Activated gamma-delta T cell treated with anti-CD3 and anti-CD28 coated beads, Interleukin-2, amount 50 U/mL, for 16 hours (primary cell): ENCODE measurements at places on chromosomes 2 and 18.

- DNase-seq = no peak
Observed at GRCh38 chr2:29192526-29192925, 77.3 kb downstream of the CLIP4 start.

DNA sequence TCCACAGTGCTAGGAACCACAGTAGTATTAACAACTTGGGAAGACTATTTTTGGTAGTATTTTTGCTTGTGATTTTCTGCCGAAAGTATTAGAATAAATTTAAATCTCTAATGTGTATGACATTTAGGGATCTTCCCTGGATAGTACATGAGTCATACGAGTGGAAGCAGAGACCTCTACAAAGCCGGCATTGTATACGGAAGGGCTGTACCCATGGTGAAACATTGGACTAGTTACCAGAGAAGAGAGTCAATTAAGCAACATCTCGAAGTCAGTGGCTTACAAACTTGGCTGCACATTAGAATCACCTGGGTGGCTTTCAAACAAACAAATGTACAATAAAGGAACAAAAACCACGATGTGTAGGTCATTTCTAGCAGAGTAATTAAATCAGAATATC lies 1131.7 kb upstream of the LRRTM1 start:
- DNase-seq = no peak

GRCh38 chr2:207156451-207157161 lies 9.1 kb downstream of the KLF7 start:
- DNase-seq = no peak

GRCh38 chr2:46431481-46432235 lies 47.7 kb upstream of the TMEM247 start:
- no peak for DNase-seq

DNA sequence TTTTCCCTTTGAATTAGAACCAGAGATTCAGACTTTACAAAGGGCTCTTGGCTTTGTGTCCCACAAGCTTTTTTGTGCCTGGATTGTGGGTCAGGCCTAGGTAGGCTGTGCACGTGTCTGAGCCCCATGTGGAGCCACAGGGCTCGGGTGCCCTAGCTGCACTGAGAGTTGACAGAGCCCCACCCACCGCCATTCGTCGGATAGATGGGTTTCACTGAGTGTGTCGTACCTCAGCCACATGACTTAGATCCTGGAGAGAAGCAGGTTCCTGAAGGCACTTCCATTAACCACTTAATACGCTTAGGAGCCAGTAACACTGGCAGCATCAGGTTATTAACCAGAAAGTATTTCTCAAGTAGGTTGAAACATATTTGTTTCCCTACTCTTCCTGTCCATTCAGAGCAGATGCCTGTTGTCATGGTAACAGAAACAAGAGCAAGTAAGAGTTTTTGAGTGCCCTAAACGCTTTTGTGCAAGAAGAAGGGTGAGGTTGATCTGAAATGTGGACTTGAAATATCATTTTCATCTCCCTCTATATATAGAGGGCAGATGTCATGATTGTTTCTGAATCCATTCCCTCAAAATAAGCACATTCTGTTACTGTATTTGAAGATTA lies 30.0 kb downstream of the ADCYAP1 start:
- no peak for DNase-seq

DNA sequence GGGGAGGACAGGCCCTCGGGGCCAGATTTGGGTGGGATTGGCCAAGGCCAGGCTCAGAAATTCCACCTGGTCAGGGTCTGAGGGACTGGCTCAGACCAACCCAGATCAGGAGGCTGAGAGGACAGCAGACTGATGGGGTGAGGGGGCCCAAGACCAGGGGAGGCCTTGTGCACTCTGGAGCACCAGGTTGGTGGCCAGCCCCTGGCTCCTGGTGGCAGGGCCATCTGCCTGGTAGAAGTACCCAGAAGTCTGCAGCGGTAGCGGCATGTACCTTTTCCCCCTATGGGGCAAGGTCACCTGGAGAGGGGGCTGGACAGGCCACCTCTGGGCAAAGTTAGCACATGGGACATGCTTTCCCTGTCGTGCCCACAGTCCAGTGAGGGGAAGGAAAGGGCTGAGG lies 21.2 kb upstream of the ODC1 start:
- no peak for DNase-seq

DNA sequence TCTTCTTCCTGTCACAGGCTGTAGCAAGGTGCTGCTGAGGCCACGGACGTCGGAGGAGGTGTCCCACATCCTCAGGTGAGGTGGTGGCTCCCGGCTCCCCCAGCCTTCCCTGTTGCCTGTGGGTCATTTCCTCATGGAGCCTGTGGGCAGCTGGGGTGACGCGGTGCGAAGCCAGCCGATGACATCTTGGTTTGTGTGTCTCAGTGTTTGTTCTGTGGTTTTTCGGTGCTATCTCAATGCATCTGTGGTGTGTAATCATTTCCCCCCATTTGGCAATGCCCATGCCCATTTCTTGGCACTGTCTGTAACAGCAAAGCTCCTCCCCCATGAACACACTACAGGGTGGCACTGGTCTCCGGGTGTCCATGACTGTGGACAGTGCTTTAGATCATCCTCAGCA lies 6.6 kb downstream of the D2HGDH start:
- peak; percentile 17 for DNase-seq

- no peak for DNase-seq
Observed at GRCh38 chr2:11774600-11774999, 28.2 kb downstream of the LPIN1 start.

DNA sequence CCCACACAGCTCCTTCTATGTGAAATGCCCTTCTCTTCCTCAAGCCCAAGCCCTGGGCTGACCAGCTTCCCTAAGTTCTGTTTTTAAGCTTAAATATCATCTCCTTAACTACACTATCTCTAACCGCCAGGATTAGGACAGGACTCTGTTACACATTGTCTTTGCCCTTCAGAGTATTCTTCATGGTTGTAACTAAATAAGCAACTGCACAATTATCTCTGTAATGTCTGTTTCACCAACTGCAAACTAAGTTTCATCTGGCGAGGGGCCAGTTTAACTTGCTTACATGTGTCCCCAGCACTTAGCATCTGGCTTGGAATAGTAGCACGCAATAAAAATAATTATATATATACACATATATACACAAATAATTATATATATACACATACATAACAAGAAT lies 1.1 kb upstream of the ERMN start:
- no peak for DNase-seq

- no peak for DNase-seq
Observed at GRCh38 chr2:112182581-112183034, 44.4 kb downstream of the FBLN7 start.

DNA sequence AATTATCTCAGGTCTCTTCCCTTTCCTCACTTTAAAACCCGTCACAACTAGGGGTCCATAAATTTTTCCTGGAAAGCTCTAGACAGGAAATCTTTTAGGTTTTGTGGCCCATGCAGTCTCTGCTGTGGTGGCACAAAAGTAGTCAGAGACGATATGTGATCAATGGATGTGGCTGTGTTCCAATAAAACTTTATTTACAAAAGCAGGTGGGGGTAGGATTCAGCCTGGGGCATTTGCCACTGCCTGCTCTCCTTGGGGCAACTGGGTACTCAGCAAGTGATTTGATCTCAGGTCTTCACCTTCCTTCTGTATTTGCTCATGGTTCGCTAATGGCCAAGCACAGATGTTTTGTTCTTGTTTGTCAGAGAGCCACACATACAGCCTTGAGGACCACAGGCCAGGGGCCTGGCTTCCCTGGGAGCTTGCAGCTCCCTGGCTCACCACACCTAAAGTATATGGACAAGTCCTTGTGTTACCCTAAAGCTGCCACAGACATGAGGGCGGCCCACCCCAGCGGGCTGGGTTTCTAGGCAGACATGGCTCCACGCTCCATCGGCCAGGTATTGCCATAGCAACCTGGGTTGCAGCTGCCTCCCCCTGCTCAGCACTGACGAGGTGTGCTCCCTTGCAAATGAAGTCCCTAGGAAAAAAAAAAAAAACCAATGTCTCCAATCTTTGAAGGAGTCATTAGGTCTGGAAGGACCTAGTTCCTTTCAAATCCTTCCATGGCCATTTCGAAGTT lies 89.7 kb upstream of the YWHAQ start:
- no peak for DNase-seq

DNA sequence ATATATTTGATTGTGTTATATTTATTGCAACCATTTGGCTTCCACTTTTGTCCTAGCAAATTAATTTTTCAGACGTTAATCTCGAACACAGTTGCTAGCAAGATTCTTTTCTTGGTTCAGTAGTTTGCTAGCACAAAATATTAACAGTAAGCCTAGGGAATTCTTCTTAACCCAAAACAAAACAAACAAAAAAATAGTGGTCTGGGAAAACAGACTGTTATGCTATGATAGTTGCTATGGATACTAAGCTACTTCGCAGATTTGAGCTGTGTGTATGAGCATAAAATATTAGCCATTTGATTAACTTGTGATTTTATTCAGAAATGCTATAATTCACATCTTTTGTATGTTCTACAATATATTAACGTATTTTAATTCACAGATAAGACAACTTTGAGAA lies 541.5 kb upstream of the NETO1 start:
- no peak for DNase-seq

- no peak for DNase-seq
Observed at GRCh38 chr2:101300836-101301235, 7.7 kb downstream of the RNF149 start.

DNA sequence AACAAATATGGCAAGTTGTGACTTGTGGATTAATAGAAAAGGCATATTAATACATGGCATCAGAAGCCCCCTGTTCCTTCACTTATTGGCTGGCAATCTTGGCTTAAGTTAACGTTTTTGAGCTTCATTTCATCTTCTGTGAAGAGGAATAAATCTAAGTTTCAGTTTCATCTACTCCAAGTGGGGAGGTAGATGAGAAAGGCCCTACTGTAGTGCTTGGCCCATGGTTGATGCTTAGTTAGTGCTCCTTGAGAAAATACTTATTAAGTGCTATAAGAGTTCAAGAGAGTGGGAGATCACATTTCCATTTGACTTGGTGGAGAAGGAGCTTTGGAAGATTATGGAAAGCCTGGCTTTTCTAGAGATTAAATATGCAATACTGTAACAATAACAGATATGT lies 244.3 kb downstream of the BABAM2 start:
- DNase-seq = no peak

- no peak for DNase-seq
Observed at GRCh38 chr2:175253871-175254270, 72.4 kb upstream of the ATP5MC3 start.

GRCh38 chr2:3596901-3597417 lies 2.0 kb downstream of the COLEC11 start:
- DNase-seq = no peak

DNA sequence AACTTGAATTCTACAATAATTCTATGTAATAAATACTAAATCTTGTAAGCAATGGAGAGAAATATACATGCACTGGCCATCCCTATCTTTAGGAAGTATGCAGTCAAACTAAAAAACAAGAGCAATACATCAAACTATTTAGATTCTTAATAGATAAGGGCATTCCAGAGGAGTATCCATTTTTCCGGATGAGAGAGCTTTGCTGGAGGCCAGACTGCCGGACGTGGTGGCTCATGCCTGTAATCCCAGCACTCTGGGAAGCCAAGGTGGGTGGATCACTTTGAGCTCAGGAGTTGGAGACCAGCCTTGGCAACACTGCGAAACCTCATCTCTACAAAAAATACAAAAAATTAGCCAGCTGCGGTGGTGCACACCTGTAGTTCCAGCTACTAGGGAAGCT lies 60.8 kb downstream of the KIF5C start:
- DNase-seq = no peak

DNA sequence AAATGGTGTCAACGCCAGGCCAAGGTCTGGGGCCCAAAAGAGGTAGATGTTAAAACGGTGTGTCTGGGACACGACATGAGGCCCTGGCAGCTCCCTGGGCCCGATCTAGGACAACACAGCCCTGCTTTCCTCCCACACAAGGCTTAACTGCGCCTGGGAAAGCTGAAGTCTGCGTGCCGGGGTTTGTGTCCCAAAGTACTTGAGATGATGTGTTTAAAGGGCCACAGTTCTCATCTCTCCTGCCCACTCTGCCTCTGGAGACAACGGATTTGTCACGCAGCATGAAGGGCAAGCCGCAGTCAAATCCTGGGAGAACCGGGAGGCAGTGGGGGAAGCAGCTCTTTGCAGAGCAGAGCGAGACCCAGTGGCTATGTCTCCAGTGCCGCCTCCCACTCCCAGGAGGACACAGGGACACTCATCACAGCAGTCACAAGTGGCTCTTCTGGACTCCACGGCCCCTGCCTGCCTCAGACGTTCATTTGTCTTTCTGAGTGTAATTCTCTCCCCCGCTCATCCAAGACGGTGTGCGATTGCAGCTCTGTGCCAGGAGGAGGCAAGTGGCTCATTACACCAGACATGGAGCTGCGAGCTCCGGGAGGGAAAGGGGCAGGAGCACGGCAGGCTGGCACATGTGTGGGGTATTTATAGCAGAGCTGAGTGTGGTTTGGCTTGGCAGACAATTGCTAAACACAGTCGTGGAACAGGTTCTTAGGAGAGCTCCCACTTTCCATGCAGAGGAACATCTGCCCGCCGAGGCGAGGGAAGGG lies 57.7 kb upstream of the SEMA4C start:
- no peak for DNase-seq

GRCh38 chr2:227853204-227853629 lies 18.2 kb upstream of the DAW1 start:
- DNase-seq = no peak

- no peak for DNase-seq
Observed at GRCh38 chr18:60372596-60372995, at the start of gene MC4R. MC4R (minus strand) TSS chr18:60372775; CDS start chr18:60372349, 426 bp downstream.

- no peak for DNase-seq
Observed at GRCh38 chr2:18525852-18526251, 34.6 kb downstream of the RDH14 start.

- no peak for DNase-seq
Observed at GRCh38 chr18:46418663-46419260, 238.3 kb downstream of the LOXHD1 start.

- no peak for DNase-seq
Observed at GRCh38 chr2:121242976-121243375, 42.0 kb downstream of the TFCP2L1 start.

DNA sequence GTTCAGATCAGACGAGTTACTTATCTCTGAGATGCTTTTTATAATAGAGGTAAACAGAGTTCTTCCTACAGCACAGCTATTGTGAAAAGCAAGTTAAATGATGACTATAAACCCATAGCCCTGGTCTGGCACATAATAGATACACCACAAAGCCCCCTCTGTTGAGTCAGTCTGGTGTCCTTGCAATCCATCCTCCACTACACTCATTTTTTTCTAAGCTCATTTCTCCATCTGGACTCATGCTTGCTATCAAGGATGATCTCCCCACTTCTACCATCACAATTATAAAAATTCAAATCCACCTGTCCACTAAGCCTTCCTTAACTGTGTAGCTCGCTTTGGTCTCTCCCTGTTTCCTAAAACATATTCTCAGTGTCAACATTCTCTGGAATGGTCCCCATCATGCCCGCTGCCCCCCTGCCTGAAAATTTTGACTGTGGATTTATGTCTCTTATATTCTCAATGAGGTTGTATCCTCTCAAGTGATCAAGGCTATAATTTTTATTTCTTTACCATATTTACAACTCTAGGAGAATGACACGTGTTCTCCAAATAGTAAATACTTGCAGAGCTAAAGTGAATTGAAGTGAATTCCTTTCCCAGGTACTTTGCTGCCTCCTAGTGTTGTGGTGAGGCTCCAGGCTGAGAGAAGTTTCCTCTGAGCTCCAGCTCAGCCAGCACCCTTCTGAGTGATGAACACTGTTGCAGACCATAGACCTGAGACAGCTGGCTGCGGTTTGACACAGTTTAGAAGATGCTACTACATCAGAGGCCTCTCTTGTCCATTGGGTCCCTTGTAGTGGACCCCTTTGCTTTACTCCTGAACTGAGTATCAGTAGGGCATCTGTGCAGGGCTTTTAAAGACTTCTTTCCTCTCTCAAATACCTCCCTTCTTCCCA lies 108.7 kb downstream of the DPP10 start:
- DNase-seq = no peak

- no peak for DNase-seq
Observed at GRCh38 chr18:74163019-74163660, 14.8 kb downstream of the TIMM21 start.
